CD4-positive, alpha-beta T cell treated with Interleukin-17A for 1 hour (primary cell): ENCODE measurements at places on chromosomes 1 and 21.

DNA sequence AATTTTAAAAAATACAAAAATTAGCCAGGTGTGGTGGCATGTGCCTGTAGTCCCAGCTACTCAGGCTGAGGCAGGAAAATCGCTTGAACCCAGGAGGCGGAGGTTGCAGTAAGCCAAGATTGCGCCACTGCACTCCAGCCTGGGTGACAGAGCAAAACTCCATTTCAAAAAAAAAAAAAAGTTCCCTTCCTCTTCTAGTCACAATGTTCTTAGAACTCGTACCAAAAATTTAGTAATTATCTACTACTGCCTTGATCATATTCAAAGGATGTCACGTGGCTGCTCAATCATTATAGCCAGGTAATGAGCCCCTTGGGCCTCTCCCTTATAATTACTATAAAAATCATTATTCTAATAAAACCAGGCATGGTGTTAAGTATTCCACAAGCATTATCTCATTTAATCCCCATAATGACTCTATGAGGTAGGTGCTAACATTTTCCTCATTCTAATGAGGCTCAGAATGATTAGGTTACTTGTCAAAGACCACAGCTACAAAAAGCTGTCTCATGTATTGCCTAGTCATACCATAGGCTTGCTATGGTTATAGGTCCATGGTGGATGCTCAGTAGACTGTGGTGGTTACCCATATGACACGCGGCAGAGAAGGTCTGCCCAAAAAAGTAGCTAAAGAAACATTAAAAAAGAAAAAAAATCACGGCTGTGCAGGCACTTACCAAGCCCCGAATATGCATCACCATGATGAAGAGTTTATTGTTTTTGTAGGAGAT lies 15.5 kb upstream of the PPP1R15B start:
- DNase-seq, result no peak

- no peak for DNase-seq
Measured at GRCh38 chr1:34845131-34845901, 14.2 kb downstream of the SMIM12 start.

GRCh38 chr1:194709439-194709838 lies 1523.0 kb upstream of the B3GALT2 start:
- no peak for DNase-seq

GRCh38 chr1:31511848-31512615 lies 64.3 kb upstream of the TINAGL1 start:
- DNase-seq, result no peak

DNA sequence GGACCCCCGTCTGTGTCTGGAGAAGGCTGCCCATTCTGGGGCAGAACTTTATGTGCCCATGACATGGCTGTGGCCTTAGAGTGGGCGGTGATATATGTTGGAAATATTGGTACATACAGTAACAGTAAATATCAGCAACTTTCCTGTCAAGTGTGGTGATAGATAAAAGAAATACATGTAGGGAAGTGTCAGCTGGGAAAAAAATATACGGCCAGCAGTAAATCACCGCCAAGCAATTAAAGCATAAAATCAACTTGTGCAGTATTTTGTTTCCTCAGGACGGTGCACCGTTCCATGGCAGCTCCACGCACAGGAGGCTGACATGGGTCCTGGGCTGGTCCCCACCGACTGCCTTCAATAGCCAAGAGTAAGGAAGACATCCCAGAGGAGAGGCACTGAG lies 27.4 kb downstream of the LHX4 start:
- DNase-seq, result no peak
